LHCN-M2 (cell line): ENCODE measurements at places on chromosomes 11 and 22. TPM values are rescaled to one million over a fixed set of nuclear protein-coding genes. Genes with fewer than 3 reads are reported as not detected.

The THRSP gene
- total RNA-seq = not detected in 2 replicates

- DNase-seq = no peak
These were observed 1.6 kb downstream of the SPTBN2 start for GRCh38 chr11:66727282-66728037.

DNA sequence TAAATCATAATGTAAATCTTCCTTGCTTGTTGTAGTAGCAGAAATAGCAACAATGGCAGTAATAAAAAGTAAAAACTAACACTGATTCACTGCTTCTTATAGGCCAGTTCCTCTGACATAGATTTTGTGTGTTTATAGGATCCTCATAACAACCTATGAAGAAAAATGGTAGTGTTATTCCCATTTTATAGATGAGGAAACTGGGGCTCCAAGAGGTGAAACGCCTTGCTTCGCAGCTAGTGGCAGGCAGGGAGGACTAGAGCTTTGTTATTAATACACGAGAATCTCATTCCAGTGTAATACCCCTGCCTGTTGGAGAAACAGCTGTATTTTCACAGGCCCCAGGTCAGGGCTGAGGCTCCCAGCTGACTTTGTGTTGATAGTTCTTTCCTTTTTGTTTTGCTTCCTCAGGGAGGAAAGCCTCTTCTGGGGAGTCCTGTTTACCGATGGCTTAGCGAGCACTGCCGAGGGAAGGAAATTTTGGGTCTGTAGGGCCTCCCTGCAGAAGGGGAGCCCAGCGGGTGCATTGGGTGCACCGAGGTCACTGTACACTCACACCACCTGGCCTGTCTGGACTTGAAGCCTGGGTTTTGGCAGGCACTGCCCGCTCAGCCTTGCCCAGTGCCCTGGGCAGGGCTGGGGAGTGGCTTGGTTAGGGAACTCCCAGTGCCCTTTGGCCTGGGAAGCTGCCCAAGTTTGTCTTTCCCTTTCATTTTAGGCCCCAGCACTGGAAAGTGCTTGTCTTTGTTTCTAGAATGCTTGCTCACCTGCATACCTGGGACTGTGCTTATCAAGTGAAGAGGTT, 13.5 kb downstream of the KIAA1671 start:
- no peak for DNase-seq

The EIF3L gene
- 311 and 345 TPM in 2 replicates for total RNA-seq

The SERPING1 gene
- 5.2 and 5.4 TPM in 2 replicates for total RNA-seq

The ACR gene
- not detected in 2 replicates for total RNA-seq
